Endothelial cell (in vitro differentiated cells): ENCODE measurements at places on chromosomes 7 and 10. TPM values are rescaled to one million over a fixed set of nuclear protein-coding genes. Genes with fewer than 3 reads are reported as not detected.

DNA sequence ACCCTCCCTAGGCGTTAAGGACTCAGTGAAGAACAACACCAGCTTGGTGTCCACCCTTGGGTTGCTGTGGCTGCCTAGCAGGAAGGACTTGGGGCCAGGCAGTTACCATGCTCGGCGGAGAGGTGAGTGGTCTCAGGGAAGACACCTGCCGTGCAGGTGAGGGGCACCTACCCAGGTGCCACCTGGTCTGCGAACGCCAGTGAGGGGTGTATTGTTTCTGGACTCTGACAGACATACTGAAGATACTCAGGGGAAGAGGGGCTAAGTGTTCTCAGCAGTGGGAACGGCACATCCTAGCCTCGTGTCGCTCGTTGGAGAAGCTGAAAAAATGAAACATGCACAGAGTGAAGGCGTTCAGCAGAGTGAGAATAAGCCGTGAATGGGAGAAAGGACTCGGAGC is 22.6 kb downstream of the DOCK1 start:
- H3K36me3 ChIP-seq: peaks cover 45% of the 10 kb centered on the region
- peak overlapping the region; percentile 54 for H3K4me3 ChIP-seq
- no peak overlapping the region for H3K27ac ChIP-seq
- peaks cover 24% of the 10 kb centered on the region for H3K4me1 ChIP-seq
- peaks cover 10% of the 10 kb centered on the region for H3K27me3 ChIP-seq

DNA sequence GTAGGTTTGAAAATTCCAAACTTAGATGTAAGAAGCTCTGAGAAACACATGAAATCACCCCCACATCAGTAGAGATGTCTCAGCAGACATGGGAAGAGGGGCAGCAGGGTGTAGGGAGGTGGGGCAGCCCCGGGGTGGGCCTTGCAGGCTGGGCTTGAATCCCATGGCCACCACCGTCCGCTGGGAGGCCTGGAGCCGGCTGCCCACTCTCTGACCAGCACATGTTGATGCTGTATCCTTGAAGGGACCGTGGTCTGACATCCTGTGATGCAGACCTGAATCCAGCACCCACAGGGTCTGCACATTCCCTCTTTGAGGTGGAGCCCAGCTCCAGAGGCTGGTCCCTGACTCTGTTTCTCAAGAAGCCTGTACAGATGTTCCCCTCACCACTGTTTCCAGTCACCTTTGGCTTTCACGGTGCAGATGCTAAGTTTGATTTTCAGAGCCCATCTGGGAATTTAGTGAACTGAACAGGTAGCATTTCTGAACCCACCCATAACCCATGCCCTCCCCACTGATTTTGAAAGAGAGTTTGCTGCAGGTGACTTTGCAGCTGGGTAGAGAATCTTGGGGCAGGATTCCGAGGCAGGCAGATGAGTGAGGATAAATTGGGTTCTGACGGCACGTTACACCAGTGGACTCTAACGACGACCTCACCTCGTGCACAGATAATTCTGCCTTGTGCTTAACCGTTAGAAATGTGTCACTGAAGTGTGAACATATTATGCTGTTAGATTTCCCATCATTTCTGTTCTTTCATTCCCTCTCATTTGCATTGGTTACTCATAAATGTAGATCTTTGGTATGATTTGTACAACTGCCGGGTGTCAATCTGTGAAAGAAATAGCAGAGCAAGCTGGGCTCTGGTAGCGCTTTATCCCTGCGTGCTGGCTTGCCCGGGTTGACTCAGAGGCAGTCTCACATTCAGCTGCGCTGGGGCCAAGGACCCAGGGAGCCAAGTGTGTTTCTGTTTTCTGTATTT is 45.7 kb downstream of the IKZF1 start:
- H3K27me3 ChIP-seq: peaks cover 2% of the 10 kb centered on the region
- peaks cover 13% of the 10 kb centered on the region for H3K4me1 ChIP-seq
- H3K27ac ChIP-seq: no peak overlapping the region

The VGF gene
- total RNA-seq: 0.77 TPM

The AOC1 gene
- 0.41 TPM for total RNA-seq

DNA sequence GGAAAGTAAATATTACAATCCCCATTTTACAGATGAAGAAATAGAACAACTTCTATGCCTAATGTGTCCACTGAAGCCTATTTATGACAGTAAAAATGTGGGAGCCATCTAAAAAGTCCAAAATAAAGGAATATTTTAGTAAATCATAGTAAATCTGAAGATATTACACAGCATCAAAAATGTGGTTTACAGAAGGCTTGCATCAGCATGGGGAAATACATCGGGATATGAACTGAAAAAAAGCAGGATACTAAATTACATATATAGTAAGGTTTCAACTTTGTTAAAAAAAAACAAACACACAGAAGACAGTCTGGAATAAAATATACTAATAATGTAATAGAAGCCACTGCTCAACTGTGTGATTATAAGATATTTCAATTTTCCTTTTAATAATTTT is 20.8 kb downstream of the CPA1 start:
- no peak overlapping the region for H3K4me3 ChIP-seq
- DNase-seq: no peak
- peaks cover 5% of the 10 kb centered on the region for H3K36me3 ChIP-seq

The GIMAP2 gene
- total RNA-seq: 1.9 TPM

GRCh38 chr10:74165530-74165901 is 14.5 kb downstream of the ADK start:
- no peaks in the 10 kb centered on the region for H3K27me3 ChIP-seq
- H3K4me1 ChIP-seq: no peaks in the 10 kb centered on the region
- H3K4me3 ChIP-seq: no peak overlapping the region
- H3K36me3 ChIP-seq: no peaks in the 10 kb centered on the region

DNA sequence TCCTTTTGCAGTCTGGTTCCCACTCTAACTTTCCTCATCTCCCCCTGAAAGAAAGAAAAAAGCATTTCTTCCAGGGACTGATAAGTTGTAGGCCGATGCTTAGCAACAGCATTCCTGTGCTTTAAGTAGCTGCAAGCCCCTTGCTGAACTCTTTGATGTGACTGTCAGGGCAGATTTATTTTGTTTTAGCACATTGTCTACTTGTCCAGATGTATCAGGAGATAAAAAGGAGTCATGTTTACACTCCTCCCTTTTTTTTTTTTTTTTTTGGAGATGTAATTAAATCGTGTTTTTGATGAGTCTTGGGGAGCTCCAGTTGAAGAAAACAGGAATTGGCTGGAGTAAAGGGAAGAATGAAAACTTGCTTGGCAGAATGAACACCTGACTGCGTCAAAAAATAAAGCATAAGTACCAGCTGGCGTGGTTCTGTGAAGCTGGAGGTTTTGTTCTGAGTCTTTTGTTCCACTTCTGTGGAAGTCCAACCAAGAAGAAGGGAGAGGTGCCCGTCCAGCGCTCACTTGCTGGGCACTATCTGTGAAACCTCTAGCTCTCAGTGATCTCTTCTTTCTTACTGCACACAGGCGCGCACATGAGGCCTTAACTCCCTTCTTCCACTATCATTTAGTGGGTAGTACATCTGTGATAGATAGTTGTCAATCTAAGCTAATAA is 871.7 kb downstream of the LRMDA start:
- H3K4me1 ChIP-seq: peaks cover 32% of the 10 kb centered on the region
- H3K36me3 ChIP-seq: no peaks in the 10 kb centered on the region
- peak overlapping the region; percentile 67 for H3K27ac ChIP-seq
- H3K4me3 ChIP-seq: no peak overlapping the region

GRCh38 chr7:70855373-70855772 is 276.6 kb upstream of the GALNT17 start:
- H3K4me1 ChIP-seq: no peaks in the 10 kb centered on the region
- DNase-seq: no peak
- H3K27me3 ChIP-seq: peaks cover 4% of the 10 kb centered on the region
- no peak overlapping the region for H3K4me3 ChIP-seq

GRCh38 chr10:51117794-51118193 is 43.5 kb downstream of the PRKG1 start:
- DNase-seq: no peak
- H3K36me3 ChIP-seq: no peaks in the 10 kb centered on the region
- H3K4me1 ChIP-seq: no peaks in the 10 kb centered on the region
- H3K27me3 ChIP-seq: peaks cover 2% of the 10 kb centered on the region

DNA sequence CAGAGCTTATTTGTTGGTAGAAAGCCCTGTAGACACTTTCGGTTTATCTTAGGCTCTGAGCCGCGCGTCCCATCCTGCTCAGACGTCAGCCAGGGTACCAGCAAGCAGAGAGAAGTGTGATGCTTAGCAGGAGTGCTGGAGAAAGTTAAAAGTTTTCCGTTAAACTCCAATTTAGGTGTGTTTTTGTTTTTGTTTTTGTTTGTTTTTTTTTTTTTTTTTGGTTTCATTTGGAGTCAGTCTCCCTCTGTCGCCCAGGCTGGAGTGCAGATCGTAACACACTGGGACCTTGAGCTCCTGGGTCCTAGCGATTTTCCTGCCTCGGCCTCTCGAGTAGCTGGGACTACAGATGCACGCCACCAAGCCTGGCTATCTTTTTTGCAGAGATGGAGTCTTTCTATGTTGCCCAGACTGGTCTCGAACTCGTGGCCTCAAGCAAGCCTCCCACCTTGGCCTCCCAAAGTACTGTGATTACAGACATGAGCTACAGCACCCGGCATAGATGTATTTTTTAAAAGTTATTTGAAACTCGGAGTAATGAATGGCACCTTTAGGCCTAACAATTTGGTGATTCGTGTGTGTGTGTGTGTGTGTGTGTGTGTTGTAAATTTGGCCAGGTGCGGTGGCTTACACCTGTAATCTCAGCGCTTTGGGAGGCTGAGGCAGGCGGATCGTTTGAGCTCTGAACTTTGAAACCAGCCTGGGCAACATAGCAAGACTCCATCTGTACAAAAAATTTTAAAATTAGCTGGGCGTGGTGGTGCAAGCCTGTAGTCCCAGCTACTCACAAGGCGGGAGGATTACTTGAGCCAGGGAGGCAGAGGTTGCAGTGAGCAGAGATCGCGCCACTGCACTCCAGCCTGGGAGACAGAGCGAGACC is 1.3 kb upstream of the HIP1 start:
- H3K27me3 ChIP-seq: peaks cover 7% of the 10 kb centered on the region
- peak overlapping the region; percentile 95 for H3K4me3 ChIP-seq
- H3K4me1 ChIP-seq: peaks cover 10% of the 10 kb centered on the region
- no peak for DNase-seq
- peak overlapping the region; percentile 78 for H3K27ac ChIP-seq

GRCh38 chr10:35642035-35642792 is at the start of gene FZD8:
Gene FZD8, minus strand, starts transcription at chr10:35642296. Its CDS starts 867 bp downstream, at chr10:35641429.
- H3K27me3 ChIP-seq: peaks cover 16% of the 10 kb centered on the region
- H3K27ac ChIP-seq: peak within 1 kb of the TSS; percentile 61
- peaks cover 19% of the 10 kb centered on the region for H3K4me1 ChIP-seq

DNA sequence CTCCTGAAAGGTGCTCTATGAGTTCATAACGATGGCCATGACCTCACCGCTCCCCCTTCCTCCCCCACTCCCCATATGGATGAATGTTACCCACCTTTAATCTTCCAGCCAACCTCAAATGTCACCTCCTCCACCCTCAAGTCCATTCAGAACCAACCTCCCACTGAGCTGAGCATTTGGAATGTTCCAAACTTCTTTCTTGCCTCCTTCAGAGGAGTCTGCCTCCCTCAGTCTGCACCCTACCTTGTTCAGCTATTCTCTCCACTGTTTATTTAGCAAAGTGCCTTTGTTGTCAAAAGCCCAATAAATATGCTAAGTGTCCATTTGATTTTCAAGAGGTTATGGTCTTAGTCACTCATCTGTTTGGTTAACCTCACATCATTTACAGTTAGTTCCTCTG is 22.9 kb upstream of the MTPAP start:
- H3K4me1 ChIP-seq: peaks cover 25% of the 10 kb centered on the region
- H3K36me3 ChIP-seq: no peaks in the 10 kb centered on the region
- DNase-seq: no peak
- H3K27me3 ChIP-seq: peaks cover 11% of the 10 kb centered on the region
- peak overlapping the region; percentile 54 for H3K27ac ChIP-seq

- peak overlapping the region; percentile 61 for H3K27ac ChIP-seq
- H3K27me3 ChIP-seq: no peaks in the 10 kb centered on the region
- DNase-seq: no peak
- no peaks in the 10 kb centered on the region for H3K36me3 ChIP-seq
- H3K4me3 ChIP-seq: no peak overlapping the region
- H3K4me1 ChIP-seq: peaks cover 8% of the 10 kb centered on the region
Observed at GRCh38 chr7:15764851-15765382, 78.4 kb upstream of the MEOX2 start.

- H3K4me3 ChIP-seq: no peak overlapping the region
- no peak for DNase-seq
- H3K27me3 ChIP-seq: peaks cover 3% of the 10 kb centered on the region
- H3K36me3 ChIP-seq: no peaks in the 10 kb centered on the region
- no peaks in the 10 kb centered on the region for H3K4me1 ChIP-seq
Observed at GRCh38 chr10:60101821-60102220, 195.5 kb upstream of the CCDC6 start.

The PHKG1 gene
- total RNA-seq: not detected

GRCh38 chr10:77313066-77313750 is 324.4 kb downstream of the KCNMA1 start:
- H3K4me1 ChIP-seq: peaks cover 6% of the 10 kb centered on the region
- H3K36me3 ChIP-seq: no peaks in the 10 kb centered on the region
- no peak for DNase-seq
- H3K27me3 ChIP-seq: peaks cover 3% of the 10 kb centered on the region
- no peak overlapping the region for H3K4me3 ChIP-seq

The CPVL gene
- total RNA-seq: 21.8 TPM

DNA sequence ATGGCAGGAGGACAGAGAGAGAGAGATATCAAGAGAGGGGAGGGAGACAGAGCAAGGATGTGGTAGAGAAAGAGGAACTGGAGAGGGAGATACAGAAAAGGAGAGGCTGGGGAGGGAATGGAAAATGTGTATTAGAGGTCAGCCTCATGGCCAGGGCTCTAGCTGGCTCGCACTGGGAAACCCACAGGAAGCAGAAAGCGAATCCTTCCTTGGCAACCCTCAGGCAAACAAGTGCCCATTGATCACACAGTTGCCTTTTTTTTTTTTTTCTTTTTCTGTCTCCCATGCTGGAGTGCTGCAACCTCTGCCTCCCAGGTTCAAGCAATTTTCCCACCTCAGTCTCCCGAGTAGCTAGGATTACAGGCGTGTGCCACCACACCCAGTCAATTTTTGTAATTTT is 391.2 kb downstream of the TYW1 start:
- peaks cover 6% of the 10 kb centered on the region for H3K36me3 ChIP-seq
- H3K27me3 ChIP-seq: peaks cover 8% of the 10 kb centered on the region
- no peak overlapping the region for H3K4me3 ChIP-seq
- H3K4me1 ChIP-seq: no peaks in the 10 kb centered on the region
- DNase-seq: no peak
- H3K27ac ChIP-seq: no peak overlapping the region

The ARPC1B gene
- total RNA-seq: 124 TPM

The CHAT gene
- 0.23 TPM for total RNA-seq

The AKR1C2 gene
- total RNA-seq: not detected

The C7orf33 gene
- not detected for total RNA-seq

The LYZL1 gene
- total RNA-seq: not detected

The NOLC1 gene
- 43.2 TPM for total RNA-seq

- H3K4me3 ChIP-seq: no peak overlapping the region
- H3K4me1 ChIP-seq: no peaks in the 10 kb centered on the region
- no peaks in the 10 kb centered on the region for H3K36me3 ChIP-seq
- no peak overlapping the region for H3K27ac ChIP-seq
- peaks cover 2% of the 10 kb centered on the region for H3K27me3 ChIP-seq
Observed at GRCh38 chr10:132992433-132993215, 50.3 kb upstream of the CFAP46 start.
